Gastrocnemius medialis (tissue), 4 donors: ENCODE measurements at places on chromosomes 3 and 15.

- no peak for DNase-seq
These were observed 76.3 kb upstream of the UMPS start for GRCh38 chr3:124653797-124654469.

DNA sequence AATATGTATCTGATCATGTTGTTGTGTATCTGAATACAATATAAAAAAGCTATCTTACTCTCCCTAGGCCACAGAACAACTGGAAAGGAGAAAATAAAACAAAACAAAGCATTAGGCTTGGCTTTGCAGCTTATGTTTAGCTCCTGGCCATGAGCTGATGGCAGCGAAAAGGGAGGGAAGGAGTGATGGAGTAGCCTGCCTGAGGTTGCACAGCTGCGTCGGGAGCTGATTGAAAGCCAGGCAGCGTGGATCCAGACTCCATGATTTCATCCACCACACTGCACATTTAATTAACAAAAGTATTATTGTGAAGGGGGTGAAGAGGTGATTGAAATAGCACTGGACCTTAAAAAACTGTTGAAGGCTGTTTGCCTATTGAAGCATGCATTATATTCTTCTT, 212.2 kb downstream of the GABRG3 start:
- no peak for DNase-seq

DNA sequence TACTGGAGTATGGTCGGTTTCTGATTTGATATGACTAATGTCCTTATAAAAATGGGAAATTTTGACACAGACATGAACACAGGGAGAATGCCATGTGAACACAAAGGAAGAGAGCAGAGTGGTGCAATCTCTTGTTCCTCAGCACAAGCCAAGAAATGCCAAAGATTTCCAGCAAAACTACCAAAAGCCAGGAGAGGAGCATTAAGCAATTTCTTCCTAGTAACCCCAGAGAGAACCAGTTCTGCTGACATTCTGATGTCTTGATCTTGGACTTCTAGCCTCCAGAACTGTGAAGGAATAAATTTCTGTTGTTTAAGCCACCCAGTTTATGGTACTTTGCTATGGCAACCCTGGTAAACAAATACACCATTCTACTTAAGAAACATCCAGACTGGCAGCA, 227.8 kb upstream of the MRPL3 start:
- no peak for DNase-seq

- DNase-seq, result no peak
These were observed 12.0 kb downstream of the FSTL1 start for GRCh38 chr3:120438665-120439370.

GRCh38 chr15:98730860-98731711, 82.7 kb downstream of the IGF1R start:
- no peak for DNase-seq

GRCh38 chr3:185583925-185584324, 2.2 kb upstream of the SENP2 start:
- DNase-seq, result no peak

DNA sequence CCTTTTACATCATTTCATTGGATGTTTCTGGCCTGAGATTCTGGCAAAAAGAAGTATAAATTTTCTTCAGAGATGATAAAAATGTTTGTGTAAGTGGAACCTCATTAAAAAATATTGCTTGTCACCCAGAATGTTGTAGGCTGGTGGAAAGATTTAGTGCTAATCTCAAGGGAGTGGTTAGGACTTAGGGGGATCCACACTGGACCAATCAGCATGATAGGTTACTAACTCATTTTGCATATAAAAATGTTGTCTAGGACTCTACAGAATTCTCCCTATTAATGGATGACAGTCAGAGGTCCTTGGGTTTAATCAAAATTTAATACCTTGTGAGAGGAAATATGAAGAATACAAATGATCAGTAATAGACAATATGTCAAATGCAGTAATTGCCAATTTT, 108.6 kb upstream of the TNIK start:
- no peak for DNase-seq

GRCh38 chr15:39363761-39364586, 216.9 kb upstream of the THBS1 start:
- no peak for DNase-seq

DNA sequence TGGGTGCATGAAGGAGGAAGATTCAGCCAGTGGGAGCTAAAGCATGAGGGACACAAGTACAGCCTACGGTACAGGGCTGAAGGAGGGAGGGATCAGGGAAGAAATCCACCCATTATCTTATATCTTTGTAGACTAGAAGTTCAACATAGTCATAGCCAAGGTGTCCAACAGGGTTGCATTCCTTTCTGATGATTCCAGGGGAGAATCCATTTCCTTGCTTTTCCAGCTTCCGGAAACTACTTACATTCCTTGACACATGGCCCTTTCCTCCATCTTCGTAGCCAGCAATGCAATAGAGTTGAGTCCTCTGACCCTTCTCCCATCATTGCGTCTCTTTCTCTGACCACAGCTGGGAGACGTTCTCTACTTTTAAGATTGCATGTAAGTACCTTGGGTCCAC, 471.0 kb upstream of the SEMA6D start:
- DNase-seq, result no peak

- no peak for DNase-seq
These were observed at the start of gene SLCO2A1 for GRCh38 chr3:134029734-134030378. SLCO2A1 (minus strand) TSS chr3:134029925; CDS start chr3:134029802, 123 bp downstream.

GRCh38 chr3:19641408-19641807, 292.6 kb downstream of the EFHB start:
- no peak for DNase-seq

GRCh38 chr15:62545467-62546227, 380.6 kb upstream of the C2CD4B start:
- peak; percentile 40 for DNase-seq

GRCh38 chr15:67461735-67462134, 59.2 kb upstream of the C15orf61 start:
- DNase-seq, result no peak

DNA sequence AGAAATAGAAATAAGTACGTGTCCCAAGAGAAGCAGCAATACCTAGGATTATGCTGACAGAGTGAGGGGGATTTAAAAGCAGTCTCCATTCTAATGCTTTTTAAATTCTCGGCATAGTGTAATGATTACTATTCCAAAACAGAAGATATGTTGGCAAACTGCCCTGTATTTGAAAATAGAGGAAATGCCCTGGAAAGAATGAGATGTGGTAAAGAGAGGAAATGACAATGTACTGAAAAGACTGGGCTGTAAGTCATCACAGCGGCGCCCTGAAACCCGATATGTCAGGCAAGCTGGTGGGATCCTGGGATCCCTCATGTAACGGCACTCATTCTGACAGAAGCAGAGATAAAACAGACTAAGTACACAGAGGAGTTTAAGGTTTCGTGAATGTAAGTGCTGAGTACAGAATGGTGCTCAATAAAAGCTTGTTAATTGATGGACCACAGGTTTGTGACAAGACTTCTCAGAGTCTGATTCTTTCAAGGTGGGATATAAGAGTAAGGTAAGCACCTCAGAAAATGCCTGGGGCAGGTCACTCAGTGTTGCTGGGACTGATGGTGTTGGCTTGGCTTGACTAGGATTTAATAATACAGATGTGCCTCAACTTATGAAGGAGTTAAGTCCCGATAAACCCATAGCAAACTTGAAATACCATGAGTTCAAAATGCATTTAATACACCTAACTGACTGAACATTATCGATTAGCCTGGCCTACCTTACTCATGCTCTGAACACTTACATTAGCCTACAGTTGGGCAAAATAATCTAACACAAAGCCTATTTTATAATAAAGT, 91.4 kb downstream of the NFKBIZ start:
- no peak for DNase-seq

DNA sequence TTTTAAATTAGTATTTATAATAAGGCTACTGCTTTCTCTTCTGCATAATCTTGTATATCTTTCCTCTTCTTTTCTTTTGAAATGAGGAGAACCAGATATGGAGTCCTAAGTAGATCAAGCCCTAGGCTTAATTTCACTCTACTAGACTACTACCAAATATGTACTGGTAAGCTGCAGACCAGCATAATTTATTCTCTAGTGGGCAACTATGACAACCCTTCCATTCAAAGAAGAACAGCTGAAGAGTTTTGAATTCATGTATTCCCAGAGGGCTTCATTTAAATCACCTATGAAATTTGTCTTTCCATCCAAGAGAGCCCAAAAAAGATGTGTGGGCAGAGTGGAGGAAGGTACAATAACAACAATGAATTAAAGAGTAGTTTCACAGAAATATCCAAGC, 10.0 kb downstream of the RAD18 start:
- no peak for DNase-seq

DNA sequence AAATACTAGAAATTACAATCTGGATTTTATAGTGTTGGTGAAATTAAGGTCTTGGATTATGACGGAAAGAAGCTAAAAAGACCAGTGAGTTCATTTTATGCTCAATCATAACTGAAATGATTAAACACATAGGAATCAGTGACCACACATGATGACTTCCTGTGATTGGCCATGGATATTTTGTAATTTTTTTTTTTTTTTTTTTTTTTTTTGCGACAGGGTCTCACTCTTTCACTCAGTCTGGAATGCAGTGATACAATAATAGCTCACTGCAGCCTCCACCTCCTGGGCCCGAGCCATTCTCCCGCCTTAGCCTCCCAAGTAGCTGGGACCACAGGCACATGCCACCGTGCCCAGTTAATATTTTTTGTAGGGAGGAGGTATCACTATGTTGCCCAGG, 47.4 kb downstream of the PAQR5 start:
- DNase-seq, result no peak

DNA sequence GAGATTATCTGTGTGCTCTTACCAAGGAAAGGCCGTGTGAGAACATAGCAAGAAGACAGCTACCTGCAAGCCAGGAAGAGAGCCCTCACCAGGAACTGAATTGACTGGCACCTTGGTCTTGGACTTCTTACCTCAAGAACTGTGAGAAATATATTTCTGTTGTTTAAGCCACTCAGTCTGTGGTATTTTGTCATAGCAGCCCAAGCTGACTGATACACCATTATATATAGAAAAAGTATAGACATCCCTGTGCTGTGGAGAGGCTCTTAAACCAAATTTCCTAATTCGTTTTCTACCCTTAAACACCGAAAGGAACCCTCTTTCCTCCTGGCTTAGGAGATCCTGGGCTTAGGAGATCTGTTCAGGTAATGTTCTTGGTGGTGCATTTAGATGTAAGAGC, 44.8 kb downstream of the CGNL1 start:
- DNase-seq, result no peak

DNA sequence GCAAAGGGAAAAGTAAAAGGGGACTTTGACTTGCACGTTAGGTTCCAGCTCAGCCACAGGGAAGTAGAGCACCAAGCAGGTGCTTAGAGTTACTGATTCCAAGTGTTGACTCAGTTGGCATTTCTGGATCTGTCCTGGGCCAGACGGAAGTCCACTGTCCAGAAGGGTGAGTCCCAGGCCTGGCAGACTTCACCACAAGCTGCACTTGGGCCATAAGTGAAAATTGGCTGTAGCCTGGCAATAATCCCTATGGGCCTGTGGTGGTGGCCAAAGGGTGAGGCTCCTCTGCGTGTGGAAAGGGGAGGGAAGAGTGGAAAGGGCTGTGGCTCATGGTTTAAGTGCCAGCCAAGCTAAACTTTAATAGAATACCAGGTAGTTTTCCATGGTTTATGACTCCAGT, 121.5 kb downstream of the DTWD1 start:
- DNase-seq, result no peak

GRCh38 chr3:154310840-154311239, 13.4 kb downstream of the DHX36 start:
- no peak for DNase-seq
